ENCODE measurements at places on chromosomes 2 and 18.

- ATAC-seq = no peak
These were observed 170.2 kb downstream of the ZNF385B start for GRCh38 chr2:179691235-179691634.

GRCh38 chr2:112150447-112150846, 12.3 kb downstream of the FBLN7 start:
- ATAC-seq = no peak

DNA sequence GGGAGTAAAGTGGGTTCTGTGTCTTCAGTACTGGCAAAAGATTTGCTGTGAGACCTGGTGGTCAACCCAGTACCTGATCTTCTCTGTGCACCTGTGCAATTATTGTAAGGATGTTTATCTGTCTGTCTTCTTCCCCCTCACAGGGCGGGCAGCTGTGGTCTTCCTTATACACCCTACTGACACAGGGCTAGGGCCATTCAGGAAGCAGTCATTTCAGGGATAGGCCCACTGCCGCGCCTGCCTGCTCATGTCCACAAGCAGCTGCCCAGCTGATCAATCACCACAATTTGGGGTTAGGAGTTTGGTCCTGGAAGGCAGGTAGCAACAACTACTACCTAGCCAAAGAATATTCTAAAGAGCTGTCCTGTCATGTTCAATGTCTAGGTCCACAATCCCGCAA, 1.2 kb upstream of the CNNM4 start:
- ATAC-seq = no peak

DNA sequence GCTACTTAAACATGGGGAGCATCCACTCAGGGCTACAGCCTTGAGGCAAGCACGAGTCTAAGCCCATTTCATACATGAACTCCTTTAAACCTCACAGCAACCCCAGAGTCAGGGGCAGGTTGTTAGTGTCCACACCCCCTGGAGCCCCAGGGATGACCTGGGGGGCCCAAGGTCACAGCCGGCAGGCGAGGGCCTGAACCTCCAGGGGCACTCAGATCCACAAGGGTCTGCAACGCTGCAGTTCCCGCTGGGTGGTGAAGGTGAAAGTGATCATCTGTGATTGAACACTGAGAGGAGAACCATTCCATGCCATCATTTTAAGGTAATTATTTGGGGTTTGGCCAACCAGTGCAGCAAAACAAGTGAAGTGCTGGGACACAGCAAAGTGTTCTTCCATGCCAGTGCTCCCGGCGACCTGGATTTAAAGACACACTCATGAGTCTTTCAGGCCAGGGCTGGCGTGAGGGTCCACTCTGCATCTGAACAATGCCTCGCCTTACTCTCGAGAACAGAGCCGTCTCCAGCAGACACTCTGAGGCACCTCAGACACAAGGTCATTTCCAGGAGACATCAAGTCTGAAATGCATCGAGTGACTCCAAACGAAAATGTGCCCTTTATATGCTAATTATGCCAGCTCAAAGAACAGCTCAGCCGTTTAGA, 61.6 kb upstream of the SNTG2 start:
- ATAC-seq = no peak

DNA sequence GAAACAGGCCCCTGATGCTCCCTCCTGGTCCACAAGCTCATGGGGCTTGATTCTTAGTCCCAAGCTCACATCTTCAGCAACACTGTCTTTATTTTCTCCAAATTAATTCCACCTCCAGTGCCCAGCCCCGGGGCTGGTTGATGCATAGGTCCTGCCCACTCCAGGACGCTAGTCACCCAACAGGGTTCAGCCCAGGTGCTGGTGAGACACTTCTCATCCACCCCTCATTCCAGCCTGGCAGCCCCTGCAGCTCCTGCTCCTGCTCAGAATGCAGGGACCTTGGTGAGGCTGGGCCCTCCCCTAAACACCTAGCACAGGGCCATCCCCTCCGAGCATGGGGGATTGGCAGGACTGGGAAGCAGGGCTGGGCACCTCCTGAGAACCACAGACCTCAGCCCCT, 25.7 kb downstream of the STEAP3 start:
- no peak for ATAC-seq

DNA sequence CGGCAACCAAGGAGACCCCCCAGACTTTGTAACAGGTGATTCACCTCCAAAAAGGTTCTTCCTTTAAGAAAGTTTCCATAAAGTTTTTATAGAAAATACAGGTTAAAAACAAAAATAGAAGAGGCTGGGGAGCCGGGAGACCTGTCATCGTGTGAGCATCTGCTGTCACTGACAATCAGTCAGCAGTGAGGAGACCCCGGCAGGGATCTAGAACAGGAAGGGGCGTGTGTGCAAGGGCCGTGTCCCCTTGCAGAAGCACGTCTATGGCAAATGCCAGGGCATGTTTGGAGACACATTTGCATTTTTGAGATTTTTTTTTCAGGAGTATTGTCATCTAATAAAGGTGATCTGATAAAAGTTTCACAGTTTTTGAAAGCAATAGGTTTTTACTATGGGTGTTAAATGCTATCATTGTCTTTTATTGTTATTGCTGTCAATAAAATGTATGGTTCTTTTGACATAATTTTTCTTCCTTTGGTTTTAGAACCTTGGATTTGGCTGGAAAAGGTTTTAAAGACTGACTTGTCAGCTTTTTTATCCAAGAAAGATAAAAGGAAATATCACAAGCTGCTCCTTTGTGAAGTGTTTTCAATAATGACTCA, 52.1 kb downstream of the MTCL1 start:
- no peak for ATAC-seq
